Right forelimb (tissue), 1 donor: ENCODE measurements at places on chromosomes 2 and 18.

- DNase-seq: no peak
Measured at GRCh38 chr18:34002130-34002529, 222.6 kb downstream of the NOL4 start.

- no peak for DNase-seq
Measured at GRCh38 chr2:181998041-181998835, 12.6 kb downstream of the PPP1R1C start.

- no peak for DNase-seq
Measured at GRCh38 chr18:45845410-45845809, 19.9 kb downstream of the SIGLEC15 start.

GRCh38 chr2:224688997-224689396, 27.2 kb downstream of the CCDC195 start:
- no peak for DNase-seq

DNA sequence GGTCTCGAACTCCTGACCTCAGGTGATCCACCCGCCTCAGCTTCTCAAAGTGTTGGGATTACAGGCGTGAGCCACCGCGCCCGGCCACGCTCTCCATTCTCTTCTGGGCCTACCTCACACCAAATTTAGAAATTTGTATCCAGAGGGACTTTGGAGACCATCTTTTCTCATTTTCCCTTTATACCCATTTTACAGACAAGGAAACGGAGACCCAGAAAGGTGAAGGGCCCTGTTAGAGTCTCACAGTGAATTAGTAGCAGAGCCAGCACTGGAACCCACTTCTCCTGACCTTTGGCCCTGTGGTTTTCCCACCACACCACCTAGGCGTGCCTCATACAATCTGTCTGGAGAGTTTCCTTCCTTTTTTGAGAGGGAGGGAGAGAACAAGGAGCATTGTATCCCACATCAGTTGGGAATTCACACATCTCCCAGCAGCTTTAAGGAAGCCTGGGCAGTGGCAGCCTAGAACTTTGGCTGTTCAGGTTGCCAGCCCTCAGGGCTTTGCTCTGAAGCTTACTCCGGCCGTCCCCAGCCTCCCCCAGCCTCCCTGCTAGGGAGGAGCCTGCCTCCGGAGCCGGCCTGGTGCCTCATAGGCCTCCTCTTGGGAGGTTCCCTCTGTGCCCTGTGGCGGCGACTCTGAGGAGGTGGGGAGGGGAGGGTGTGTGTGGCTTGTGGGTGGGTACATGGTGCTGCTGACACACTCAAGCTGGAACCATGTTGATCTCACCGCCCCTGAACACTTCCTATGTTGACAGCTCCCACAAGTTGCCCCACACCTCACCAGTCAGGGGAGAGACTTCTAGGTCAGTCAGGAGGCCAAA, 13.8 kb downstream of the FOSL2 start:
- no peak for DNase-seq

- no peak for DNase-seq
Measured at GRCh38 chr18:59801576-59801975, 98.2 kb upstream of the PMAIP1 start.
